ENCODE measurements at places on chromosomes 7 and 10. TPM values are rescaled to one million over a fixed set of nuclear protein-coding genes. Genes with fewer than 3 reads are reported as not detected.

GRCh38 chr7:94258418-94259300, 136.0 kb upstream of the COL1A2 start:
- no peak overlapping the region for H3K27ac ChIP-seq
- no peaks in the 10 kb centered on the region for H3K27me3 ChIP-seq
- H3K36me3 ChIP-seq, result no peaks in the 10 kb centered on the region
- DNase-seq, result no peak
- H3K4me1 ChIP-seq, result no peaks in the 10 kb centered on the region

GRCh38 chr10:12484941-12485805, 135.8 kb downstream of the CAMK1D start:
- H3K27me3 ChIP-seq, result no peaks in the 10 kb centered on the region
- DNase-seq, result peak; percentile 1
- no peaks in the 10 kb centered on the region for H3K36me3 ChIP-seq
- H3K4me3 ChIP-seq, result no peak overlapping the region
- no peak overlapping the region for H3K27ac ChIP-seq
- H3K4me1 ChIP-seq, result peaks cover 12% of the 10 kb centered on the region

- no peaks in the 10 kb centered on the region for H3K4me1 ChIP-seq
- no peak overlapping the region for H3K4me3 ChIP-seq
- no peak overlapping the region for H3K27ac ChIP-seq
- no peaks in the 10 kb centered on the region for H3K27me3 ChIP-seq
- no peak for DNase-seq
Measured at GRCh38 chr7:38413784-38414183, 140.3 kb upstream of the TARP start.

DNA sequence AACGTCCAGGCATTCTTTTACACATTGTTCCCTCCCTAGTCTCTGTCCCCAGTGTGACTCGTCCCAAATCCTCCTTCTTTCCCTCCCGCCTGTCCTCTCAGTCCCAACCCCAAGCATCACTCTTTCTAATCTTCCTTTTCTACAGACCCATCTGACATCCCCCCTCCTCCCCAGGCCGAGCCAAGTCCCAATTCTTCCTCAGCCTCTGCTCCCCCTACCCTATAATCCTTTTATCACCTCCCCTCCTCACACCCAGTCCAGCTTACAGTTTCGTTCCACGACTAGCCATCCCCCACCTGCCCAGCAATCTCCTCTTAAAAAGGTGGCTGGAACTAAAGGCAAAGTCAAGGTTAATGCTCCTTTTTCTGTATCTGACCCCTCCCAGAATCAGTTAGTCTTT, 95.1 kb downstream of the MACC1 start:
- H3K27me3 ChIP-seq, result no peaks in the 10 kb centered on the region
- H3K4me1 ChIP-seq, result no peaks in the 10 kb centered on the region
- no peak overlapping the region for H3K27ac ChIP-seq
- no peak overlapping the region for H3K4me3 ChIP-seq

DNA sequence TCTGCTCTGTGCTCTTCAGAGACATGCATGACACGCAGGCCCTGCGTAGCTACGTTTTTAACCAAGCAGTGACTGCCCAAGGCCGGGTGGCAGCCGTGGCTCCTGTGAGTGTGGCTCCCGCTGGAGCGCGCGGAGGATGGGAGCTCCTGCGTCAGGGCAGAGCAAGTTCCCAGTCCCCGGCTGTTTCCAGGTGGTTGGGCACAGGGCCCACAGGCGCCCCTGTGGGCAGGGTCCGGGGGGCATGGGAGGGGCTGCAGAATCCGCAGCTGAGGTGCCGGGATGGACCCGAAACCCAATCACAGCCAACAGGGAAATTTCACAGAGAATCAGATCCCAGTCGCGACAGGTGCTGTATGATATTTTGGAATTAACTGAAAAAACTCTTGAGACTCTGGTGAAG, 9.8 kb downstream of the NKX6-2 start:
- H3K27me3 ChIP-seq, result no peaks in the 10 kb centered on the region
- no peaks in the 10 kb centered on the region for H3K36me3 ChIP-seq
- H3K27ac ChIP-seq, result no peak overlapping the region
- no peak for DNase-seq

DNA sequence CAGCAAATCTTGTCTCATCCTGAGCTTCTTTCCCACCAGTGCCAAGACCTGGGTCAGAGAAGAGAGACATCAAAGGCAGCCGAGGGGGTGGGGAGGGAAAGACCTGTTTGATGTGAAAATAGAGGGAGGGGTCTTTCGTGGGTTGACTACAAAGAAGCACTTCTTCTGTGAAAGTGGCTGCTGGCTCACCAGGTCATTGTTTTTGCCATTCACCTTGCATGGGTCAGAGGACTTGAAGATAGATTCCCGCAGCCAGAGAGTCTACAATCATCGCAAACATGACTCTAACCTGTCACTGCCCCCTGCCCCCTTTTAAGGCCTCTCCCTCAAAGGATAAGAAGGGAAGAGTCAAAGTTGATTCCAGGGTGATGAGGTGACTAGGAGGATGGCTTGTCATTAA, 166.1 kb upstream of the BMPER start:
- no peak overlapping the region for H3K27ac ChIP-seq
- DNase-seq, result no peak
- no peaks in the 10 kb centered on the region for H3K4me1 ChIP-seq
- H3K27me3 ChIP-seq, result no peaks in the 10 kb centered on the region
- no peaks in the 10 kb centered on the region for H3K36me3 ChIP-seq

- H3K4me1 ChIP-seq, result no peaks in the 10 kb centered on the region
- H3K27me3 ChIP-seq, result no peaks in the 10 kb centered on the region
- no peaks in the 10 kb centered on the region for H3K36me3 ChIP-seq
Measured at GRCh38 chr7:50552139-50552538, 13.1 kb downstream of the DDC start.

GRCh38 chr7:135188298-135188984, 17.9 kb upstream of the CYREN start:
- no peak overlapping the region for H3K4me3 ChIP-seq
- peaks cover 18% of the 10 kb centered on the region for H3K36me3 ChIP-seq
- no peak for DNase-seq

DNA sequence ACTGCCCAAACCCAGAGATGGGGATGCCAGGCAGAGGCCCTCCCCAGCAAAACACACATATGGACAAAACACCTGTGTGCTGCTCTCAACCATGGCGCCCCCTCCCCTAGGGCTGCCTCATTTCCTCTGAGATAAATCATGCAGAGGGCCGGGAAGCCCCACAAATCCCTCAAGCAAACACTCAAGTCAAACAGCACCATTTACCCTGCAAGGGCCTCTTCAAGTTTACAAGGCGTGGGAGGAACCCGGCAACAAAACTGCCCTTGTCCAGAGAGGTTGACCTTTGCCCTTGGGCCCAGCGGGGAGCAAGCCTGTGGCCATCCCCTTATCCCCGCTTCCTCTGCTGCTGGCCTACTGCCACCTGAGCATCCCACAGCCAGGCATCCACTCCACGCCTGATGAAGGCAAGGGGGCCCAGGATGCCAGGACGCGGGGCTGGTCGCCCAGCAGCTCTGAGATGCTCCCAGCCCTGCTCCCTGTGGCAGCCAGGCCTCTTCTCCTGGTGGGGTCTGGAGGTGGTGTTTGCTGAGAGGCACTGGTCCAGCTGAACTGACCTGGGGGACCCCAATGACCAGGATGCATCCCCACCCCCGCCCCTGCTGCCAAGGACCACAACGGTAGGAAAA, 77.4 kb downstream of the DLG5 start:
- DNase-seq, result no peak
- H3K27ac ChIP-seq, result no peak overlapping the region
- no peaks in the 10 kb centered on the region for H3K27me3 ChIP-seq
- H3K36me3 ChIP-seq, result no peaks in the 10 kb centered on the region
- peaks cover 3% of the 10 kb centered on the region for H3K4me1 ChIP-seq
- no peak overlapping the region for H3K4me3 ChIP-seq

DNA sequence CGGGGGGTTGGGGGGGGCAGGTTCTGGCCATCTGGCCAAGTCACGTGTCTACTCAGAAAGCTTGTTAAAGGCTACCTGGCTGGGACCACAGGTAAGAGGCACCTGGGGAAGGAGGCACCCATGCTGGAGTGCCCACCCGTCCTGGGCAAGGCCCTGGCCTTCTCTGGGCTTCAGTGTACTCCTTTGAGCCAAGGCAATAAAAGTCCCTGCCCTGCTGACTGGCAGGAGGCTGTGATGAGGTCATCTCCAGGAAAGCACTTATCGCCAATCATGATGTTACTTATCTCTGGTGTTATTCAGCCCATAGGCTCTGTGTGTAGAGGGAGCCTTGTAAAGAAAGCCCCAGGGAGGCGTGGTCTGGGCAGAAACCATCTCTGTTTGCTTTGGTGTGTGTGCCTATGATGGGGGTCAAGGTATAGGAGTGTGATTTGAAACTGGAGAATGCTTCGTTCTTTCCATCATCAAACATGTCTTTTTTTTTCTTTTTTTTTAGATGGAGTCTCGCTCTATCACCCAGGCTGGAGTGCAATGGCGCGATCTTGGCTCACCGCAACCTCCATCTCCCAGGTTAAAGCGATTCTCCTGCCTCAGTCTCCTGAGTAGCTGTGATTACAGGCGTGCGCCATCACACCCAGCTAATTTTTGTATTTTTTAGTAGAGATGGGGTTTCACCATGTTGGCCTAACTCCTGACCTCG, 2.5 kb upstream of the CLDN4 start:
- H3K4me3 ChIP-seq, result no peak overlapping the region
- H3K27me3 ChIP-seq, result no peaks in the 10 kb centered on the region
- H3K36me3 ChIP-seq, result no peaks in the 10 kb centered on the region
- H3K4me1 ChIP-seq, result peaks cover 6% of the 10 kb centered on the region
- no peak overlapping the region for H3K27ac ChIP-seq
- DNase-seq, result no peak

GRCh38 chr10:25938405-25938804, 4.4 kb downstream of the MYO3A start:
- no peak overlapping the region for H3K27ac ChIP-seq
- H3K4me3 ChIP-seq, result no peak overlapping the region
- H3K4me1 ChIP-seq, result no peaks in the 10 kb centered on the region

- no peak for DNase-seq
- no peak overlapping the region for H3K4me3 ChIP-seq
- no peaks in the 10 kb centered on the region for H3K36me3 ChIP-seq
- H3K27me3 ChIP-seq, result no peaks in the 10 kb centered on the region
Measured at GRCh38 chr10:47368431-47369180, 15.5 kb downstream of the ZNF488 start.

- H3K36me3 ChIP-seq, result no peaks in the 10 kb centered on the region
- H3K27me3 ChIP-seq, result no peaks in the 10 kb centered on the region
- DNase-seq, result no peak
- H3K4me1 ChIP-seq, result no peaks in the 10 kb centered on the region
- no peak overlapping the region for H3K27ac ChIP-seq
Measured at GRCh38 chr7:92884218-92884617, 47.8 kb upstream of the CDK6 start.

DEPP1 gene
- 0.11 TPM for total RNA-seq

LRRD1 gene
- total RNA-seq, result not detected

PTPN20 gene
- 0.61 TPM for total RNA-seq
